ENCODE measurements at places on chromosomes 16 and 17.

GRCh38 chr16:79400462-79401149, 199.9 kb downstream of the MAF start:
- no peak for DNase-seq
- H3K27me3 ChIP-seq = no peaks in the 10 kb centered on the region
- no peaks in the 10 kb centered on the region for H3K36me3 ChIP-seq
- H3K4me1 ChIP-seq = no peaks in the 10 kb centered on the region

DNA sequence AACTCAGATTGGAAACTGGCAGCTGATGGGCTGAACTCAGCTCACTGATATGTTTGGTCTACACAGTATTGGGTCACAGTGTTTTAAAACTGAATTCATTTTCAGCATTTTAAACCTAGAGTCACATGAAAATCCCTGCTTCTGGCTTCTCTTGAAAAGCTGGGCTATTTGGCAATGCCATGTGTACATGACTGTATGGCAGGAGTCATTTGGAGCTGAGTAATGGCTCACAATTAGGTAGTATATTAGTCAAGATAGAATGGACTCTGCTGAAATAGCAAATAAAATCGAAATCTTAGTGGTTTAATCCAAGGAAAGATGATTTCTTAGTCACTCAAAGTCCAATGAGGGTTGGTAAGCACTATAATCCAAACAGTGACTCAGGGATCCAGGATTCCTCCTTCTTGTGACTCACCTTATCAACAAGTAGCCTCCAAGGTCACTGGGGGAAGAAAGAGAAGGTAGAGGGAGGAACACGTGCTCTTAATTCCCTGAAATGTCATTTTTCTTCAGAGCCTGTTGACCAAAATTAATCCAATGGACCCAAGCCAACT, 13.9 kb upstream of the PMP22 start:
- no peaks in the 10 kb centered on the region for H3K27me3 ChIP-seq
- no peak overlapping the region for H3K4me3 ChIP-seq
- no peaks in the 10 kb centered on the region for H3K4me1 ChIP-seq
- no peak overlapping the region for H3K27ac ChIP-seq
- no peaks in the 10 kb centered on the region for H3K36me3 ChIP-seq

GRCh38 chr17:45016823-45017222, 34.6 kb downstream of the DCAKD start:
- no peak overlapping the region for H3K27ac ChIP-seq
- H3K4me3 ChIP-seq = no peak overlapping the region
- peaks cover 7% of the 10 kb centered on the region for H3K4me1 ChIP-seq

- peak overlapping the region; percentile 57 for H3K4me3 ChIP-seq
- no peak overlapping the region for H3K27ac ChIP-seq
- no peak for DNase-seq
- H3K36me3 ChIP-seq = no peaks in the 10 kb centered on the region
- H3K4me1 ChIP-seq = peaks cover 7% of the 10 kb centered on the region
These were observed 119.9 kb upstream of the SMURF2 start for GRCh38 chr17:64781810-64782555.

DNA sequence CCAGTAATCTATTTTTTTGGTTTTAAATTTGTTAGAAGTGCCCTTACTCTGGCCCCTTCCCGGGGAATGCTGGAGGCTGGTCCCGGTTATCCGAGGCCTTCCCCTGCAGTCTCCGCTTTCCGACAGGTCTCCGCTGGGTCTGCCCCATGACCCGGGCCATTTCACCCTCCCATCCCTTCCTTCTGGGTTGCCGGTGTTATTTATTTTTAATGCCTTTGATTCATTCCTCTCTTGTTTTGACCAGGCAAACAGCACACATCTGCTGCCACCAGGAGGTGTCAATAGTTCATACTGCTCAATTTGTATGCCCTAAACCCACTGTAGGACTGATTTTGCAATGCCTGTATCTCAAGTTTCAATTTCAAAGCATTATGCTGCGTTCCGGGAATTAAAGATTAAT, 113.2 kb upstream of the IRX5 start:
- no peaks in the 10 kb centered on the region for H3K4me1 ChIP-seq
- H3K4me3 ChIP-seq = no peak overlapping the region
- H3K36me3 ChIP-seq = no peaks in the 10 kb centered on the region
- no peak for DNase-seq
- H3K27ac ChIP-seq = no peak overlapping the region

DNA sequence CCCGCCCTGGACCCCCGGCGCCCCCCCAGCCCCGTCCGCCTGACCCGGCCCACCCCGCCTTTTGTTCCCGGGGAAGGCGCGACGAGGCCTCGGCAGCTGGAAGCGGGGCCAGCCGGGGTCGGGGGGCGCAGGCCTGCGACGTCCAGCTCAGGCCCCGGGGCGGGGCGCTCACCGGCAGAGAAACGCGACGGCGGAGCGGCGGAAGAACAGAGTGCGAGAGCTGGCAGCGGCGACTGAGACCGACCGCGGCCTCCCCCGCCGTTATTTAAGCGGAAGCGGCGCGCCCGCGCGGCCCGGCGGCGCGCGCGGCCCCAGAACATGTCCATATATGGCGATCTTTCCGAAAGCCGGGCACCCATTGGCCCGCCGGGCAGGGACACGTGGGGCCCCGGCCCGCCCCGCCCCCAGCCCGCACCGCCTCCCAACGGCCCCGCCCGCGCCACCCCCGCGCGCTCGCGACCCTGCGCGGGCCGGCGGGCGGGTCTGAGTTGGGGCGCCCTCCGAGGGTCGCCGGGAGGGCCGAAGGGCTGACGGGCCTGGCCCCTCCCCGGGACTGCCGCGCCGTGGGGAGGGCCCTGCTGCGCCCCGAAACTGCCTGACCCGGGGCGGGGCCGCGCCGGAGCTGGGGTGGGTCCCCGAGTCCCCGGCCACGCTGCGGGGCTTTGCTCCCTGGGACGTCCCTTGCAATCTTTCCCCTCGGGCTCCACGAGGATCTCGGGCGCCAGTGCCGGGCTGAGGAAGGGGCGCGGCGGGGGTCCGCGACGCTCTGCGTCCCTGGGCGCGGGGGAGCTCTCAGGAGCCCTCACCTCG, at the start of gene ACTG1:
Gene ACTG1, minus strand, starts transcription at position 238 of the 810 bp plus-strand sequence. CDS start 445 bp downstream, outside the sequence.
- H3K27me3 ChIP-seq = no peaks in the 10 kb centered on the region
- H3K4me1 ChIP-seq = peaks cover 7% of the 10 kb centered on the region
- H3K4me3 ChIP-seq = peak within 1 kb of the TSS; percentile 83
- H3K27ac ChIP-seq = no peak within 1 kb of the TSS
- H3K36me3 ChIP-seq = peaks cover 24% of the 10 kb centered on the region

DNA sequence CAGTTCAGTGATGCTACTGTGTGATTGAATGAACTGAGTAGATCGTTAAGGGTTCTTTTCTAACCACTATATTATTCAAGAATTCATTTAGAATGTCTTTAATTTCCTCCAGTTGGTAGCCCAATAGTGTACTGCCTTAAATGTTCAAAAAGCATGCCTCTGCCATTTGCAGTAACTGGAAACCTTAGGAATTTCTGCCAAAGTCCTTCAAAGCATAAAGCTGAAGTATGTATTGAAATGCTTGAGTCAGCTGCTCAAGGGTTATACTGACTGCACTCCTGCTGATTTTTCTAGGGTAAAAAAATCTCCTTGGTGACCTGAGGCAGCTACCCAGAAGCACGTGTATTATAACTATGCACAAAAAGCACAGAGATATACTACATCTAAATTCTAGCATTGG, 56.5 kb downstream of the SNTB2 start:
- no peak overlapping the region for H3K27ac ChIP-seq
- H3K4me1 ChIP-seq = no peaks in the 10 kb centered on the region
- peaks cover 3% of the 10 kb centered on the region for H3K36me3 ChIP-seq
- no peaks in the 10 kb centered on the region for H3K27me3 ChIP-seq
- no peak overlapping the region for H3K4me3 ChIP-seq

DNA sequence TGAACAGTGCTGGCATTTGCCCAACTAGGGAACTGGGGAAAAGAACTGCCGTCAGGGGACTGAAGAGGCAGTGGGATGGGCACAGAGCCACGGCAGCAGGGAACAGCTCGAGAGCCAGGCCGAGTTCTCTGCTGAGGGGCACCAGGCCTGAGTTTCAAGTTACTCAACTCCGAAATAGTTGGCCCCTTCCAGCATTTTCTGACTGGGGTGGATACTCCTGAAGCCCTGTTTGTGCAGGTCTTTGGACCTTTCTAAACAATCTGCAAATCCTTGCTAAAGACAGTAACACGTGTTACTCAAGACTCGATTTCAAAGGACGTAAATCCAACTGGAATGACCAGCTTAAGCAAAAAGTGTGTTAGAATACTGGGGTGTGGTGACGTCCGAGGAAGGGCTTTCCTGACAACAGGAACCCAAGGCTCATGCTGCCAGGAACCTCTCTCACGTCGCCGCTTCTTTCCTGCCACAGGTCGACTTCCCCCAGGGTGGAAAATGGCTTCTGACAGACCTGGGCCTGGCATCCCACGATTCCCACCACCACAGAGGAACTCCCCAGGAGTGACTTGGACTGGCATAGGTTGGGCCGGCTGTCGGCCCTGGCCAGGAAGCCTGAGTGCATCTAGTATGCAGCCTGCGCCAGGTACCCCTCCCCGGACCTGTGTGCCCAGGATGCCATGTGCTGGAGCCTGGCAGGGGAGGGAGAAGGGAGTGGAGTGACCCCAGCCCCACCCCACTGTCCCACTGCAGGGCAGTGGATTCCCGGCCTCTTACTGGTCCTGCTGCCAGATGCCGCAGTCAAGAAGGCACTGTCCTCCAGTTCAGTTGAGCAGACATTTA, 71.9 kb downstream of the N4BP1 start:
- H3K4me1 ChIP-seq = no peaks in the 10 kb centered on the region
- H3K4me3 ChIP-seq = no peak overlapping the region
- H3K36me3 ChIP-seq = peaks cover 9% of the 10 kb centered on the region
- no peak overlapping the region for H3K27ac ChIP-seq
- no peak for DNase-seq

DNA sequence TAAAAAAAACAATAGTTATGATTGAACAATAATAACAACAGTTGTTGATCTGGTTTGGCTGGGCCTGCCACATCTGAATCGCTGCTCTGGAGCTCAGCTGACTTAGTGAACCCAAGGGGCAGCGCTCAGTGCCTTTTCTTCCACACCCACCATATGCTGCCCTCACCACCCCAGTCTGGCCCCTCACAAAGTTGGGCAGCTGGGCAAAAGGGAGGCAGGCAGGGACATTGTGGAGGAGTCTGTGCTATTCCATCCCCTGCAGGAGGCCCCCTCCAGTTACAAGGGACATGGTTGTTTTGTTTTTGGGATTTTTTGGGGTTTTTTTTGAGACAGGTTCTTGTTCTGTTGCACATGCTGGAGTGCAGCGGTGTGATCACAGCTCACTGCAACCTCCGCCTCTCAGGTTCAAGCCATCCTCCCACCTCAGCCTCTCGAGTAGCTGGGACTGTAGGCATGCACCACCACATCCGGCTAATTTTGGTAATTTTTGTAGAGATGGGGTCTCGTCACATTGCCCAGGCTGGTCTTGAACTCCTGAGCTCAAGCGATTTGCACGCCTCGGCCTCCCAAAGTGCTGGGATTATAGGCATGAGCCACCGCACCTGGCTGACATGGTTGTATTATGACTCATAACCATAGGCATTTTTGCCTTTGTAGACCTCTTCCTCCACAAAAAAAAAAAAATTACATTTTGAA, 8.6 kb upstream of the PECAM1 start:
- H3K4me1 ChIP-seq = no peaks in the 10 kb centered on the region
- no peak for DNase-seq
- no peak overlapping the region for H3K4me3 ChIP-seq
- no peak overlapping the region for H3K27ac ChIP-seq

DNA sequence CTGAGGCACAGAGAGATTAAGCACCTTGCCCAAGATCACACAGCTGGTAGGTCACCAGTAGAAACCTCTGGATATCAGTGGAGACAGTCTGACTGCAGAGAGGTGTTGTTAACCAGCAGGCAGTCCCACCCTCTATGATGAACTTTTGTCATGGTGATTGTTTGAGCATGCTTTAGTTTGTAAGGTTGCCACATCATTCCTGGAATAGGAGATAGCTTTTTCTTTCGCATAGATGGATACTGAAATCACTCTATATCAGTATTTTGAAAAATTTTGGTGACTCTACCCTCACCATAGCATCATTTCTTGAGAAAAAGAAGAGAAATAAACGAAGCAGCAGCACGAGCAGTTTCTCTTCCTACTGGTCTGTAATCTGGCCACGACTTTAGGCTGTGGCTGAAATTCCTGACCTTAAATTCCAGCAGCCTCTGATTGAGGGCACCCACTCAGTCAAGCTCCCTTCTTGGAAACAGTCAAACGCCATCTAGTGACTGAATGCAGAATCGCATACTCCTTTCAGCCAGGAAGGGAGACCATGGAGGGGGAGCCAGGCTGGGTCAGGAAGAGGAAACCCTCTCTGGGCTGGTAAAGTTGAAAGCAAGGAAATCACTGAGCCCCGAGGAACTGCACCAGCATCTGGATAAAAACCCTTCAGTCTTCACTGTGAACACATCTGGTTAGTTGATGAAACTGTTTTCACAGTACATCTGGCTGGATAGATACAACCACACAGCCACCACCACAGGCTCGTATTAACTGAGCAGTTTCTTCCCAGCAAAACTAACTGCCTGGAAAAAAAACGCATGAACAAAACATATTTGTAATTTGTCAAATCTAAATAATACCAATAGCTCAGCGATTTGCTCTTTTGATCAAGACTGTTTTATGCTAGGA, 108.5 kb upstream of the XYLT1 start:
- 0 out of 2 replicates have a peak, but pooled peaks cover 1% of the 10 kb centered on the region for H3K4me1 ChIP-seq
- H3K27ac ChIP-seq = no peak overlapping the region
- no peaks in the 10 kb centered on the region for H3K27me3 ChIP-seq
- peak; percentile 96 for DNase-seq
- H3K4me3 ChIP-seq = no peak overlapping the region
- H3K36me3 ChIP-seq = no peaks in the 10 kb centered on the region

DNA sequence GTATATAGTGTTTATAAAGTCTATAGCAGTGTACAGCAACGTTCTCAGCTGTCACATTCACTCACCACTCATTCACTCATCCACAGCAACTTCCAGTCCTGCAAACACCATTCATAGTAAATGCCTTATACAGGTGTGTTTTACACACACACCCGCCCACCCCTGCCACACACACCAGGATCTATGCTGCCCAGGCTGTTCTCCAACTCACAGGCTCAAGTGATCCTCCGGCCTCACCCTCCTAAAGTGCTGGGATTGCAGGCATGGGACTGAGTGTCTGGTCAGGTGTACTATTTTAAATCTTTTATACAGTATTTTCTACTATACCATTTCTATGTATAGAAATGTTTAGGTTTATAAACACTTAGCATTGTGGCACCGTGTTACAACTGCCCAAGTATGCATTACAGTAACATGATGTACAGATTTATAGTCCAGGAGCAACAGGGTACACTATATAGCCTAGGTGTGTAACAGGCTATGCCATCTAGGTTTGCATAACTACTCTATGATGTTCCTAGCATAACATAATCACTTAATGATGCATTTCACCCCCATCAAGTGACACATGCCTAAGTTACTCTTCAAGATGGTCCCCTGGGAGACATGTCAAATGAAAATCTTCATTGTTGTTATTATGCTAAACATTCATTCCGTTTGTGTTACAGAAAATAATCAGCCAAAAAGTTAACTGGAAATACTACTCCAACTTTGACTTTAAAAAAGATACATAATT, 42.5 kb downstream of the CREBBP start:
- no peak overlapping the region for H3K27ac ChIP-seq
- H3K27me3 ChIP-seq = no peaks in the 10 kb centered on the region
- no peak for DNase-seq
- H3K4me3 ChIP-seq = no peak overlapping the region
- H3K36me3 ChIP-seq = no peaks in the 10 kb centered on the region
- no peaks in the 10 kb centered on the region for H3K4me1 ChIP-seq

Data from iPS DF 6.9 (cell line).